NCI-H1436 (cell line): ENCODE measurements at places on chromosomes 7 and 10.

DNA sequence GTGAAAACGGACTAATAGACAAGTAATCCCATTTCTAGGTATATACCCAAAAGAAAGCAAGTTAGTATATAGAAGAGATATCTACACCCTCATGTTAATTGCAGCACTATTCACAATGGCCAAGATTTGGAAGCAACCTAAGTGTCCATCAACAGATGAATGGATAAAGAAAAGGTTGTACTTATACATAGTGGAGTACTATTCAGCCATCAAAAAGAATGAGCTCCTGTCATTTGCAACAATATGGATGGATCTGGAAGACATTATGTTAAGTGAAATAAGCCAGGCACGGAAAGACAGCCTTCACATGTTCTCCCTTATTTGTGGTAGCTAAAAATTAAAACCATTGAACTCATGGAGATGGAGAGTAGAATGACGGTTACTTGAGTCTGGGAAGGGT, 88.2 kb downstream of the TES start:
- no peak for DNase-seq

GRCh38 chr10:14707481-14707880, 67.2 kb downstream of the FAM107B start:
- no peak for DNase-seq

- DNase-seq: no peak
These were observed 99.3 kb upstream of the NFE2L3 start for GRCh38 chr7:26052706-26053105.

DNA sequence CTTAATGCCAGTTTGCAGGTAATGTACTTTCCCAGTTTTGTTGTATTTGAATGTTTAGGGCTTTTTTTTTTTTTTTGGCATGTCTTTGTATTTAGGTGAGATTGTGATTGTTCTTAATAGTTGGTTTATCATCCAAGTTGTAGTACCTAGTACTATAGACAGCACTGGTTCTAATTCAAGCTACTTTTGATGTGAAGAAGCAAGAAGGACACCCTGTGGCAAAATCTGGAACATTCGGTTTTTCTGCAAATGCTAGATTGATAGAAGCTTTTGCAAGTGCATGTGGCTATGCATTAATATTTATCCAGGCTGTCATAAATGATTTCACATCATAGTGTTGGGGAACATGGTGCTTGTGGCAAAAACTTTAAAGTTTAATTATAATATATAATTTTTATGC, 248.9 kb downstream of the FOXP2 start:
- peak; percentile 44 for DNase-seq

GRCh38 chr7:141231018-141231792, 157.3 kb downstream of the TMEM178B start:
- DNase-seq: no peak

- no peak for DNase-seq
These were observed 37.2 kb upstream of the ABCB5 start for GRCh38 chr7:20578257-20578771.

- no peak for DNase-seq
These were observed 34.0 kb downstream of the BRI3 start for GRCh38 chr7:98315318-98315993.

DNA sequence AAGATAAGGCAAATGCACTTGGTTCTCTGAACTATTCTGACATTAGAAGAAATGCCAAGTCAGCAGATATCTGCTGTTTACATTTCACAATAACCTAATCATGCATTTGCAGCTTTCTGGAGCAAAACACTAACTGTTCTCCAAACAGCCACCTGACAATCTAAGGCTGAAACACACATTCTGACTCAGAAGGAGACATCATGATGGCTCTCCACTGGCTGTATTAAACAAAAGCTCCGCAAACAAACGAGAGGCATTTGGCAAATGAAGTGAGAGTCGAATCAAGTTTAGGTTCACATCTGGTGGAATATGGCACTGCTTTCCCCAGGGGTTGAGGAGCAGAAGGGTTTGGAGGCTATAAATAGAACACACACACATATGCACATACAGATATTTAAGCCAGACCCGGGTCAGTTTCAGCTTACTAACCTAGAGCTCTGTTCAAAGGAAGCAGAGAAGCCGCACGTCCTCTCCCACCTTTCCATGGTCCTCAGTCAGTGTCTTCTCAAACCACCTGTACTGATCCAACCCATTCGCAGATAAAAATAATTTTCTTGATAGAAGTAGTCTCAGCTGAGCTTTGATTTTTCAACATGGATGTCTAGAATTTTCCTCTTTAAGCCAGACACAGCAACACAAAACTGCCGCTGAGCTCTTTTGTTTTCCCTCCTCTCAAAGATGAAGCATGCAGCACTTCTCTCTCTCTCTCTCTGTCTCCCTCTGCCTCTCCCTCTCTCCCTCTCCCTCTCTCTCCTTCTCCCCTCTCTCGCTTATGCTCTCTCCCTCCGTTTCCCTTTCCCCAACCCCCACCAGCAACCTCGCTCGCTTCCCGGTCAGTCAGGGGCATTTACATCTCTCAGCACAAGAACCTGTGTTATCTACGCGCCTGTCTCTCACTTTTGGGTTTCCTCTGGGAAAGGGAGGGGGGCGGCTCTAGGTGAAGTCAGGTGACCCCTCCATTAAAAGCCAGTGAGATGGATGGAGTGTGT, 682.8 kb downstream of the MAGI2 start:
- DNase-seq: no peak

- no peak for DNase-seq
These were observed 51.2 kb upstream of the SEMA3A start for GRCh38 chr7:84245835-84246234.

GRCh38 chr7:20504060-20504459, 111.4 kb upstream of the ABCB5 start:
- no peak for DNase-seq

- DNase-seq: no peak
These were observed 232 bp upstream of the GRID1 start for GRCh38 chr10:86366902-86367151.

DNA sequence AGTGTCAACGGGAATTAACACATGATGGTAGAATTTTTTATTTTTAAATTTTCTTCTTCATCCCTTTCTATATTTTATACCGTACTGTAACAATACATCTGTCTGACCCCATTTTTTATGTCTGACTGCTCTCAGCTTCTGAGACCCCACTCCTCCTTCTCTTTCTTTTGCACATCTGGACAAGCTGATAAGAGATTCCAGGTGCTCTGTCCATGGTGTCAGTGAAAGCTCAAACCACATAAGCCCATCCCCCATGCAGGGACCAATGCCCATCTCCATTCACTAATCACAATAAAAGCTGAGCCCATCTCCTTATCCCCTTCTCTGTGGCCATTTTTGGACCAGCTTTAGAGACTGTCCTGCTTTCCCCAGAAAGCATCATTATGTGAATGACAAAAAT, 8.7 kb downstream of the GSDME start:
- DNase-seq: no peak

DNA sequence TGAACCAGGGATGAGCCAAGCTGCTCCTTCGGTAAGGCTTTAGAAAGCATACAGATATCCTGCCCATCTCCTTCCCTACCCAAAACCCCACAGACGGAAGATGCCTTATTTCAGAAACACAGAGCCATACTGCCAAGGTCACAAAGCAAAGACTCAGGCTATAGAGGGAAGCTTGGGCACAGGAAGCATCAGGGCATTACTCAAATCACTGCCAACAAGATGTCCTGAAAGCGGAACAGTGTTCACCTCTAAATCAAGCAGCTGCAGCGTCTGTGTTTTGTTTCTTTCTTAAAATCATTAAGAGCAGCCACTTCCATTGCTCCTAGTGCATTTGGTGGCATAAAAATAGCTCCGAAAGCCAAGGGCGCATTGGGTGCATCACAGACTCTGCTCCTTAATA, 307.3 kb downstream of the SORCS1 start:
- DNase-seq: no peak

DNA sequence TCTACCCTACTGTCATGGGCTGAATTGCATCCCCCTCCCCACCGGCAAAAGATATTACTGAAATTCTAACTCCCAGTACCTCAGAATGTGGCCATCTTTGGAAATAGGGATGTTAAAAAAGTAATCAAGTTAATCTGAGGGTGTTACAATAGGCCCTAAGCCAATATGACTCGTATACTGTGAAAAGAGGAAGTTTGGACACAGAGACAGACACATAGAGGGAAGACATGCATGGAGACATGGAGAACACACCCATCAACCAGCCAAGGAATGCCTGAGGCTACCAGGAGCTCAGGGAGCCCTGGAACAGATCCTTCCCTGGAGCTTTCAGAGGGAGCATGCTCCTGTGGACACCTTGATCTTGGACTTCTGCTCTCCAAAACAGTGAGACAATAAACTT, 138.2 kb upstream of the ADO start:
- DNase-seq: no peak

DNA sequence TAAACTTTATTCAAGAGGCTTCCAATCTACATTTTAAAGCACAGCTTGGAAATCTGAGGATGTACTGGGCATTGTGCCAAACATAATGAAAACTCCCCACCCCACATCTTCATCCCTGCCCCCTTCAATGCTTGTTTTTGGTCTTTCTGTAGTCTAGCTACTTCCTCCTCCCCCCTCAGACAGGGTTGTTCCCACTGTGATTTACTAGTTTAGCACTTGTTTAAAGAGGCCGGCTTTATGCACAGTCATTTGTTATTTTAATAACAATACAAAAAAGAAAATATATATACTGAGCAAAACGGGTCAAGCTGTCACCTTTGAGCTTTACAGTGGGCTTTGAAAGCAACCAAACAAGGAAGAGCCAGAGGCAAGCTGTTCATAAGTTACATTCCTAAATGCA, 132.6 kb downstream of the CHRM2 start:
- DNase-seq: no peak
